ENCODE measurements at places on chromosomes 6 and 20.

GRCh38 chr6:100472674-100473073, 8.0 kb upstream of the SIM1 start:
- DNase-seq = no peak

- DNase-seq = no peak
These were observed 25.7 kb upstream of the TCFL5 start for GRCh38 chr20:62887152-62887859.

DNA sequence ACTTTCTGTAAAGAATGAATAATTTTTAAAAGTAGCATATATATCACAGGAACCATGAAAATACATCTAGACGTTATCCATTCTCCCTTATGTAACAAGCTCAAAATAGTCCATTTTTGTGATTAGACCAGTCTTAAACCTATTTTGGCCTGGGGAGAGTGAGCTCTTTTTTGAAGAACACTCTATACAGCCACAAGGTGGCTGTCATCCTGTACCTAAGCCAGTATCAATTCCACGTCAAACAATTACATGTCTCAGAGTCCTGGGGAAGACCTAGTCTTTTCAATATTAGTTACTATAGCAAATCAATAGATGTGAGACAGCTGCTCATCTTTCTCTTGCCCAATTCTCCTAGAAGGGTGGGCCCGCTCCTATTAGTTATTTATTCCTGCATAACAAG, 28.4 kb downstream of the FBXO5 start:
- DNase-seq = no peak

DNA sequence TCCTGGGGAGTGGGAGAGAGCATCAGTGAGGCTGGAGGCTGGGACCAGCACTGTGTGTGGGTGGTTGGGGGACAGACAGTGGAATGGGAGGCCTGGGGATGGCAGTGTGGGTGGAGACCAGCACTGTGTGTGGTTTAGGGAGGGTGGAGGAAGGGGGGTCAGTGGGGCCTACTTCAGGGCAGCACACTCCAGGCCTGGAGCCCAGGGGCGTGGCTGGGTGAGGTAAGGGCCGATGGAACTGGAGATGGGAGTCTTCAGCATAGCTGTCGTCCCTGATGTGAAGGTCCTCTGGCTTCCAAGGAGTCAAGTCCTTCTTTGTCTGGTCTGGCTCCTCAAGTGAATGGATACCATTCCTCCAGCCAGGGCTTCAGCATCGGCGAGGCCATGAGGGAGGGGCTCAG, 18.6 kb downstream of the KCNK17 start:
- no peak for DNase-seq

DNA sequence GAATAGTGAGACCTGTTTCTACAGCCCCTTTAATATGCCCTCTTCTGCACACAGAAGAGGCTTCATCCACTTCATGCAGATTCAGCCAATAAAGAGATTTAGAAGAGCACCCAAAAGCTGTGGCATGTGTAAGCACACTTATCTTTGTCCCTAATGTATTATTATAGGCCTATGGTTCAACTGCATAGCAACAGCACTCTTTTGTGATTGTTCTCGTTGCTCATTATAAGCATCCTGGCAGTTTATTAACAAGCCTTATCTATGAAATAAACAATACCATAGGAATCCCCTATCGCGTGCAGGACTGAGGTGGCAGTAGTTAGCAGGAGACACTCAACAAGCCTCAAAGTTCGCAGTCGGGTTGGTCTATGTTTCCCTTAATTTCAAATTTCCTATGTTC, 138.5 kb upstream of the BEND6 start:
- no peak for DNase-seq

DNA sequence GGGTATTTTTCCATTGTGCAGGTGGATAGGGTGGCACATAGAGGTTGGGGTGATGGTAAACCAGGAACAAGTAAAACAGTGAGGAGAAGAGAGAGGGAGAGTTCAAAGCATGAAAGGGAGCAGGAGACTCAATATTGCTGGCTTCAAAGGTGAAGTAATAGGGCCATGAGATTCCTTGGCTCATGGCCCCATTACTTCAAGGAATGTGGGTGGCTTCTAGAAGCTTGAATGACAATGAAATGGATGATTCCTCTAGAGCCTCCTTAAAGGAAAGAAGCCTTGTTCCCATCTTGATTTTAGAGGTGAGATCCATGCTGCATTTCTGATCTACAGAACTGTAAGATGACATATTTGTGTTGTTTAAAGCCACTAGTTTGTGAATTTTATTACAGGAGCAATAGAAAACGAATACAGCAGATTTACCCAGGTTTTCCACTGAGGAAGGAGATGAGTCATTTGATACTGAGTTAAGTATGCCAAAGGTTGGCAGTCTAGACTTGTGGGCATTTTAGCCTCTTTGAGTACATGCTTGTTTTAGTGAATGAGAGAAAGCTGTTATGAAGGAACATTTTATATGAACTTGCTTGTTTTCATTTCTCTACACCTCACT, 110.4 kb downstream of the PLCB4 start:
- DNase-seq = no peak

DNA sequence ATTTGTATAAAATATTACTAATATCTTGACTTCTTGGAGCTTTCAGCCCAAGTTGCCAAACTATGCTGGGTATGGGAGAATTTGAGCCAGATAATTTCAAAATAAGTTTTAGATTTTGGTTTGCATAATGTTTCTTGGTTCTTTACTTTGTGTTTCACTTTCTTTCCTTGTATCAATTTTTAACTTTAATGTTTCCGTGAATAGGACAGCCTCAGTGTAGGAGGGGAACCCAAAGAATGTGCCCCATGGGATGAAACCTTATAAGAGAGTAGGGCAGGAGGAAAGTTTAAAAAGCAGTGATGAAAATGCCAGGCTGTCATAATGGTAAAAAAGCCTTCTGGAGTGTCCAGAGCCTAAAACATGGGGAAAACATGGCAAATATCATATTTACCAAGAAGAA, 252.4 kb upstream of the IRAK1BP1 start:
- DNase-seq = no peak

DNA sequence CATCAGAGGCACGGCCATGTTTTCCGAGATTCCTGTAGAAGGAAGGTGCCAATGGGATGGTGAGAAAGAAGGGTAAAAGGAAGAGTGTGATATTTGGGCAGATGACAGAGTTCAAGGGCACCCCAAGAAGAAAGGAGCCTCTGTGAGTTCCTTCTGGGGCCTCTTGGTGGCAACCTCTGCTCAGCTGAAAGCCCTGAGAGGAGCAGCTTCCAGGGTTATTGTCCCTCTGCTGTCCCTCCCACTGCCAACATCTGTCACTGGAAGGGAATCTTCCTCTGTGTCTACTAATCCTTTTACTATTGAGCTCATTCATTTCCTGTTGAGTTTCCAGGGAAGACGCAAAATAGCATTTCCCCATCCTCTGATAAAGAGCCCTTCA, 40.0 kb upstream of the KCNK16 start:
- DNase-seq = no peak

GRCh38 chr6:155313602-155314091, 637 bp downstream of the TFB1M start:
- DNase-seq = no peak

DNA sequence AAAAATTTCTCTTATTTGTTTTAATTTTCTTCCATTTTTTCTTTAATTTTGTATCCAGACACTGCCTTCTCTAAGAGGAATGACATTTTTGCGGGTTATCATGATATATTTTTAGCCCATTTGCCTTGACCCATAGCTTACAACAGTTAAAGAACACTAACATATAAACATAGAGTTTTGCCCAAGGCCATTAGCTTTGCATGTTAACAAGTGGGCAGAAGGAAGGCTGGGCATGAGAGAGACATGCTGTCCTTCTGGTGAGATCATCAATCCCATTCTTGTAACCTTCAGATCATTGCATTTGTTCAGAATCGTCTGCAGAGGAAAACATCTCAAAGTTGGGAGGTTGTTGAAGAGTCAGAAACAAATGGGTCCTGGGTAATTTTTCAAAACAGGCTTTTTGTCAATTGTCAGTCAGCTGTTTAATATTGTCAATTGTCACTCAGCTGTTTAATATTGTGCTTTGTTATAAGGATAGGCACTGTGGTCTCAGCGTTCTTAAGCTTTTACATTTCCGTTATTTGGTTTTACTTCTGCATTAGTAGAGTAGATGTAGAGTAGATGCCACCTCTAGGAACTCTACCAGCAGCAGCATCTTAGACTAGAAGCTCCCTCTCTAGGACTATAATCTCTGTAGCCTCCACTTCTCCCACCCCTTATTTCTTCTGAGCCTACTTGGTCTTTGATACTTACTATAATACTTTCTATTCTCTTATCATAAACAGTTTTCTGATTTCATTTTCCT, 243.1 kb downstream of the ESR1 start:
- no peak for DNase-seq

Measured in kidney (tissue), 22 donors.